Activated CD8-positive, alpha-beta T cell treated with anti-CD3 and anti-CD28 coated beads, Interleukin-2, amount 10 ng/mL, durations not matched to agents 7 days and 5 days (primary cell): ENCODE measurements at places on chromosomes 13 and 19. TPM values are rescaled to one million over a fixed set of nuclear protein-coding genes. Genes with fewer than 3 reads are reported as not detected.
A peak's percentile ranks its signal among the peaks of the same experiment; 100 is the strongest.

DNA sequence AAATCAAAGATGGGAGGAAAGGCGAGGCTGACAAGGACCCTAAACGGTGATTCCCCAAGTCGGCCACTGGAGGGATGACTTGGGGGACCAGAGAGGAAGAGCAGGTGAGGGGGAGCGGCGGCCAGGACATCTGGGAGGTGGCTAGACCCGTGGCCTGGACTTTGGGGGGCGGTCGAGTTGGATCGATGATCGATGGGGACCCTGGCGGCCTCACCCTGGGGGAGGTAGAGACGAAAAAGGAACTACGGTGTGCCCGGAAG, 7.7 kb upstream of the CIRBP start:
- peak; percentile 58 for DNase-seq

DNA sequence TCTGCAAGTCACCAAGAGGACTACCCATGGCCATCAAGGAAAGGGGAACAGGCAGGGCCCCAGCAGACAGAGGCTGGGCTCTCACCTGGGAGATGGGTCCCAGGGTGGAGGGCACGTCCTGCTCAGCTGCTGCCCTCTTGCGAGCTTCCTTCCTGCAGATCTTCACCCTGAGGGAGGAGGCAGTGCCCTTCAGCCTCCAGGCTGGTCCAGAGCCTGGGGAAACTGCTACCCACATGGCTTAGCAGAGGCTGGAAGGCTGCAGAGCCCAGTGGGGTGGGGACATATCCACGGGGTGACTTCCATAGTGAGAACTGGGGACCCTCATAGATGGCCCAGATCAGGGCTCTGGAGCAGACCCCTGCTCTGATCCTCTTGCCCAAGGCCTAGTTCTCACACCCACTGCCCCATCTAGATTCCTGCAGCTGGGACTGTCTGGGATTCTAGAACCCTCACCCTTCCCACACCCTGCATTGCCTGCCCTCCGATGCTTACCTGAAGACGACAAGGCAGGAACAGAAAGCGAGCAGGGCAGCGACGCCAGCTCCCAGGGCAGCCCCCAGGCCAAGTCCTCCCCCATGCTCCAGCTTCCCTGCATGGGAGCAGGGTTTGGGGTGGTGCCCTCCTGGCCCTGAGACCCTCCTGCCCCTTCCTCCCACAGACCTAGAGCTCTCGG, 9.0 kb downstream of the SIGLEC11 start:
- DNase-seq, result no peak

GRCh38 chr19:39070888-39071287, 13.3 kb upstream of the ACP7 start:
- DNase-seq, result no peak

DNA sequence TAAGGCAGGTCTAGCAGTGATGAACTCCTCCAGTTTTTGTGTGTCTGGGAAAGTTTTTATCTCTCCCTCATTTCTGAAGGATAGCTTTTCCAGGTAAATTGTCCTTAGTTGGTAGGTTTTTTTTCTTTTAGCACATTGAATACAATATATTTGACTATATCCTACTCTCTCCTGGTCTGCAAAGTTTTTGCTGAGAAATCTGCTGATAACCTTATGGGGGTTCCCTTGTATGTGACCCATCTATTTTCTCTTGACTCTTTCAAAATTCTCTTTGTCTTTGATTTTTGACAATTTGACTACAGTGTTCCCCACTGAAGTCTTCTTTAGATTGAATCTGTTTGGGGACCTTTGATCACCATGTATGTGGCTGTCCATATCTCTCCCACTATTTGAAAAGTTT, 42.6 kb upstream of the ZNF507 start:
- no peak for DNase-seq

Gene HOMER3
- not detected for total RNA-seq

DNA sequence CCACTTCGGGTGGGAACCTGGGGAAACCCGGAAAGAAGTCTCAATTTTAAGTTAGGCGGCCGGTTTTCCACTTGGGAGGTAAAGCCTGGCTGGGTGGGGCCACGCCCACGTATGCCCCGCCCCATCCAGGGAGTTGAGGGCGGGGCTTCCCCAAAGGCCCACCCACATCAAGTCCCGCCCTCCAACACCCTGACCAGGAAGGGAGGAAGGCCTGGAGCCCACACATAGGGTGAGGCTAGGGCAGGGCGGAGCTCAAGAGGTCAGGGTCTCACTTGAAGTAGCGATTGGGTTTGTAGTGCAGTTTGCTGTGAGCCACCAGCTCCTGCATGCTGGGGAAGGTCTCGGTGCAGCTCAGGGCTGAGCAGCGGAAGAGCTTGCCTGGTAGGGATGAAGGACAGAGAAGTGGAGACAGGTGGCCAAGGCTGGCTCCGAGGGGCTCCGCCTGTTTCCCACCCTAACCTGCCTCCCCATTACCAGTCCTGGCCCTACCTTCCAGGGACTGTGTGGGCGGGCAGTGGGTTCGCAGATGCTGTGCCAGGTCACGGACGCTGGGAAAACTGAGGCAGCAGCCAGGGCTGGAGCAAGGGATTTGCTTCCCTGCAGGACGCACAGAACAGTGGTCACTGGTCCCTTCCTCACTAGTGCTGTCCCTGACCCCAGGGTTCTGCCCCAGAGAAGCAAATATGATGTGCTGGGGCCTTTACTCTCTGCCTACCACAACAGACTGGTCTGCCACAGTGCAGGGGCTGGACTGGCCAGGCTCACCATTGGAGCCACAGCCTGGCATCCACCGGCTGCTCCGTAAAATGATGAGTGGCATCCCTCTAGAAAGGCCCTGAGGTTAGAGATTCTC, 1.6 kb downstream of the ZNF414 start:
- no peak for DNase-seq

DNA sequence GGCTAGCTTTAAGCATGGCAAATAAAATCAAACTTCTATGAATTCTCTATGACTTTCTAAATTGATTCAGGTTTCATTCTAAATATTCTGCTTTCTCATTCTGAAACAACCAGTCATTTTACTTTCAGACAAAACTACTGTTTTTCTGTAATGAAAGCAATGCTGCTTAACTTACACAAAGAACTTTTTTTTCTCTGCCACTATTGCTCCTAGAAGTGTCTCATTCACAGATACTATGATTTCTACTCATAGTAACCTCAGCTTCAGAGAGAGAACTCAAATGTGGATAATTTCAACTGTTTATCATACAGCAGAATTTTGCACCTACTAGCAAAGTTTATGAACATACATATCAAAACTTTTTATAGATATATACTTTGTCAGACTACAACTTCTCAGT, 724.6 kb downstream of the SLITRK5 start:
- DNase-seq, result no peak

DNA sequence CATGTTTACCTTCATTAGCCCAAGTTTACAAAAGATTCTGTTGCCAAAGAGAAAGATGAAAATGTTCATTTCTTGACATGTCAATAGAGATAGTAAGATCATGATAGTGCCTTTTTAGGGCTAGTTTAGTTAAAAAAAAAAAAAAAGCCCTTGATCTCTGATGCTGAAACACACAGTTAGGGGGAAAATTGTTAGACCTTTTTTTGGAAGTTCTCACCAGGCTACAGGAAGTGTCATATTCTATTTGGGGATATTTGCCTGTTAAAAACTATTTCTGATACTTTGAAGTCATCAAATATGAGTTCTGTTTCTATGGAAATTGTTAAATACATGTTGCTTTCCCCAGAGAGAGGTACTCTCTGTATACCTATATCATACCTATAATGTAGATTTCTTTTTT, 21.6 kb downstream of the SLAIN1 start:
- no peak for DNase-seq

DNA sequence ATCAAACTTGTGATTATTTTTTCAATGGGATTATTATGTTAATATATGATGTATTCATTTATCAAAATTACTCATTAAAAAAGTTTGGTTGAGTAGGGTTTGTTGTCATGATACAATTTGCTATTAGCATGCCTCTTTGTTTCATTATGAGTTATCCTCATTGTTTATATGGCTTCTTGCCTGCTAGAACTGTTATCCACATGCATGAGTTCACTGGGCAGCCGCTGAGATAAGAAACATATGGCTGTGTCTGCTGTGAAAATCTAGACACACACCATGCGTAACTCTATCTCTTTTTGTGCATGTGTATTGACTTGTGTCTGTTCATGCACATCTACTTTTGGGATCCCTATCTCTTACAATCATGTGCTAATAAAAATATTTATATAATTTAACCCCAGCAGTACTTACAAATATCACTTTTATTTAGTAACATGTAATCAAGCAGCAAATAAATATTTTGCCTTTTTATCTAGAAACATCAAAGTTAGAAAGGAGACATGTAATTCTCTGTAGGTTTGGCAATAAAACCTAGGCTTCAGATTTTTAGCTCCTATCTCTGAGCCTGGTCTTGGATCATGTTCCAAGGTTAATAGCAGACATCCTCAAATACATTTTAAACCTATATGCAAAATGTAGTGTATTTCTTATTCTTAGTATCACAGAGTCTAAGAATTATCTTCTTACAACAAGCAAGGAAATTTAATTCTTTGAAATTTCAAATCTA, 11.2 kb upstream of the KLF12 start:
- DNase-seq, result no peak

Gene SERP2
- 0.31 TPM for total RNA-seq

- DNase-seq, result no peak
Measured at GRCh38 chr19:11447347-11448262, 12.2 kb downstream of the PRKCSH start.

Gene COMP
- not detected for total RNA-seq

Gene RDH13
- total RNA-seq, result 30.9 TPM

Gene ENOX1
- total RNA-seq, result 0.08 TPM
